ENCODE measurements at places on chromosomes 2 and 18.
A peak's percentile ranks its signal among the peaks of the same experiment; 100 is the strongest.

GRCh38 chr18:34220081-34220815, 4.5 kb downstream of the NOL4 start:
- DNase-seq, result no peak

- DNase-seq, result no peak
Measured at GRCh38 chr2:72291059-72291458, 143.4 kb upstream of the CYP26B1 start.

DNA sequence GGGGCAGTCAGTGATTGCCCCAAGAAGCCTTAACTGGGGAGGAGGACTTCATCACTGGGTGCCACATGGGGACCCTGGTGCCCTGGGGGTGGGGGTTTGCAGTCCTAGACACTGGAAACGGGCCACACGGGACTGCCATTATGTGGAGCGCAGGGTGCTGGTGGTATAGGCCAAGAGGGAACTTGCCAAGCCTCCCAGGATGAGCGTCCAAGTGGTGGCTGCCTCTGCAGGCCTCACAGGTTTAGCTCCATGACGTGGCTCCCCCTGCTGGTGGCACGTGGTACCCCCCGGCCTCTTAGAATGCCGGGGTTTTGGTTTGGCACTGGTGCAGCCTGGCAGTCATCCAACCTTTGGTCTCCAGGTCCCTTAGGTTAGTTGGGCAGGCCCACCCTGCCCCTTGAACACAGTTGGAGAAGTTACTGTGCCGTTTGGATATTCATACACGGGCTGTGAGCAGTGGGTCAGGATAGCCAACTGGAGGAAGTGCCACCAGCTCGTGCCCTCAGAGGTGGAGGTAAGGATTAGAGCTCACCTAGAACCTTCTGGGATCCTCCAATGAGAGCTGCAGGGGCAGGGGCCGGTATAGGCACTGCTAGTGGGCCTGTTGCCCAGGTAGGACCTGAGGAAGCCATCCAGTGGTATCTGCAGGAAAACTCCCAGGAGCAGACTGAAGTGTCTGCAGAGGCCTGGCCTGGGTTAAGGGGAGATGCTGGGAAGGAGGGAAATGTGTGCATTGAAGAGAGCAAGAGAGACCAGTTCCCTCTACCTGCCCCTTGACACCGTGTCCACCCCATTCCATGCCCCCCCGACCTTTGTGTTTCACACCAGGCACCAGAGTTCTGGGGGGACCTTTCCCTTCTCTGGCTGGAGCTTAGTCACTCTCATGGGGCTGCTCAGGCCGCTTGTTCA, 5.7 kb downstream of the PTMA start:
- DNase-seq, result peak; percentile 83

DNA sequence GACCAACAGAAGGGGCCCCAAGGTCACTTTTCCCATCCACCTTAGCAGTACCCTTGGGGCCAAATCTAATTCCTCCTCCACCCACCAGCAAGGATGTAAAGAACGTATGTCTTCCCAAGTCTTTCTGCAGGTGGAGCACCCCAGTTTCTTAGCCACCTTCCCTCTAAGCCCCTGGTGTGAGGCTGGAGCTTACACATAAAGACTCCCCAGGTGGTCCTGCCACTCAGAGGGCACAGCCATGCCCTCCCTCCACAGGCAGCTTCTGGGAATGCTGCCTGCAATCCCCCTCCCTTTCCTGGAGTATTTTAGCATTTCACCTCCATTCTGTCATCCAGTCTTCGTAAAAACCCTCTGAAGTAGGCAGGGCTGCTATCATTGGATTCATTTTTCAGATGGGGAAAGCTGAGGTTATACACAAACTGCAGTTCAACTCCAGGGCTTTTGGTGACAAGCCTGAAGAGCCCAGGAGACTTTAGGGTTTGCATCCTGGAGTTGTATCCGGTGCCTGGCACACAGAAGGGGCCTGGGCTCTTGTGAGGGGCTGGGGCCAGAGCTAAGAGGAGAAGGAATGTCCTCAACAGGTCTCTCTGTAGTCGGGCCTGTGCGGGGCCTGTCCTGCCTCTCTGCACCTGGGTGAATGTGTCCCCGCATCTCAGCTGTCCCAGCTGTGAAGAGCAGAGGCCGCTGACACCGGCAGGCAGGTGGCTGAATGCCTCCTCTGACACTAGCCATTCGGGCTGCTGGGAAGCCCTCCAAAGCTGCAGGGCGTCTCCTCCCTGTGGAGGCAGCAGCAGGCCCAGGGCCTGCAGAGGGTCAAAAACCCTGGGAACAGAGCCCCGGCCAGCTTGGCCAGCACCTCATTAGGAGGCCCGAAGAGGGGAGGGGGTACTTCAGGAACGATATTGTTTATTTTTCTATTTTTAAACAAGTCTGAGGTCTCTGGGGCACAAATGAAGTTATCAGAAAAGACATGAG, 27.6 kb downstream of the CIB4 start:
- no peak for DNase-seq

GRCh38 chr18:75016025-75016717, 192.8 kb downstream of the PTGR3 start:
- no peak for DNase-seq

- no peak for DNase-seq
Measured at GRCh38 chr2:230840301-230840700, 24.4 kb upstream of the ITM2C start.

Measured in T-helper 2 cell (primary cell).